ENCODE measurements at places on chromosomes 12 and 14. TPM values are rescaled to one million over a fixed set of nuclear protein-coding genes. Genes with fewer than 3 reads are reported as not detected.
A peak's percentile ranks its signal among the peaks of the same experiment; 100 is the strongest.

DNA sequence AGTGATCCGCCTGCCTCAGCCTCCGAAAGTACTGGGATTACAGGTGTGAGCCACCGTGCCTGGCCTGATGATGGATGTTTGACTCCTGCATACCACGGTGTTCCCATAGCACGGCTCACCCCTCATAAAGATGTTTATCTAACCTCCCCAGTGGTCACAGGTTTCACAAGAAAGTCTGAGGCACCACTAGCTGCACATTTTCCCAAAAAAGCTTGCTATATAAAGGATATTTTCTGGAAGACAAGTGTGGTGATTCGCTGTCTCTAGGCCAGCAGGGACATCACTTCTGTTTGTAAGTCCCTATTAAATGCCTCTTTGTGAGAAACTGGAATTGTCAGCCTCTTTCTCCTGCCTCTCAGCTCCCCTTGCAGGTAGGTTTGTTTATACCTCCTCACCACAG lies 18.3 kb downstream of the PLEK2 start:
- DNase-seq = no peak

DNA sequence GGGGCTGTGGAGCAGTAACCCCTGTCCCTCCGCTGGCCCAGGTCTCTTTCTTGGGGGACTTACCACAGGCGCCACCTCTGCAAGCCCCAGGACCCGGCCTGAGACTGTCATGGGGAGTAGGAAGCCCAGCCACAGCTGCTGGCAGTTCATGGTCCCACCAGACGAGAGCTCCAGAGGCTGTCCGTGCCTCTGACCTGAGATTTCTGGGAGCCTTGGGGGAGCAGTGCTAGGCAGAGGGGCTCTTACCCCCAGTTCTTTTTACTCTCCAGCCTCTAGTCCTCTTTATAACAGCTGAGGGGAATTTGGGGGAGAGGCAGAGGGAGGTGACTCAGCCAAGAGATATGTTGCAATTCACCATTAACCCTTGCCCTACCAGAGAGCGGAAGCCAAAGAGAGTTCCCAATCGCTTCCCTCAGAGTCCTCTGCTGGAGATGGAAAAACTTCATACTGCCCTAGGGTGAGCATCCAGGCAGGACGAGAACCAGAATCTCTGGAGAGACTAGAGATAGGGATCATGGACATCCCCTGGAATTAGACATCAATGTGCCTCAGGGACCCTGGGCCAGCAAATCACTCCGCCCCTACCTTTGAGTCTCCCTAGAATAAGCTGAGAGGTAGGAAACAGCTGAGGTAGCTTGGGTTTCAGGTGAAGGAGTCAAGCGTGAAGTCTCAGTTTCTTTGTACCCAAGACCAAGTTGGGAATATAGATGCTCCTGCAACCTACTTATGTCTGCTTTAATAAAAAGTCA lies at the start of gene MMP19:
TSS of gene MMP19 (minus strand) at position 256 of the 749 bp plus-strand sequence. CDS start at position 150, 106 bp downstream.
- DNase-seq = peak; percentile 47

DNA sequence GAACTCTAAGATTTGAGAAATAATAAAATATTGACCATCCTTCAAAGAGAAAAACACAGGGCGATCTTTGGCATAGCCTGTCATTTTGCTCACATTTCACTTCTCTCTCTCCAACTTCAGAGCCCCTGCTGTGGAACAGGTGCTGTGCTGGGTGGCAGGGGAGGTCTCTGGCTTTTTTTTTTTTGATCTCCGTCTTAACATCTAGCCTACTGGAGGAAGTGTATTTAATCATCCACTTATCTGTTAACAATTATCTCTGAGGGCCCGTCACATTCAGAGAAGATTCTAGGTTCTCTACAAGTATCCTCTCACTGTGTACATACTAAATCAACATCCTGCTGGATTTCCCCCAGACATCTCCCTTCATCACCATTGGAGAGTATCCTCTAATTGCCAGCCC lies 34.1 kb downstream of the CHST11 start:
- DNase-seq = no peak

GRCh38 chr14:35254736-35255135 lies 37.4 kb upstream of the PSMA6 start:
- no peak for DNase-seq

GRCh38 chr12:60693019-60693626 lies 1097.3 kb downstream of the SLC16A7 start:
- DNase-seq = no peak

GRCh38 chr12:122275459-122275858 lies 9.2 kb upstream of the VPS33A start:
- no peak for DNase-seq

SYNE3 gene
- polyA plus RNA-seq = 9.5 TPM

ANAPC5 gene
- 163 TPM for polyA plus RNA-seq

SLC4A8 gene
- polyA plus RNA-seq = 0.47 TPM

Measured in muscle of arm (tissue), 14 donors.